ENCODE measurements at places on chromosomes 3 and 15.

GRCh38 chr3:56260262-56260661, 208.0 kb downstream of the ERC2 start:
- no peak for DNase-seq

DNA sequence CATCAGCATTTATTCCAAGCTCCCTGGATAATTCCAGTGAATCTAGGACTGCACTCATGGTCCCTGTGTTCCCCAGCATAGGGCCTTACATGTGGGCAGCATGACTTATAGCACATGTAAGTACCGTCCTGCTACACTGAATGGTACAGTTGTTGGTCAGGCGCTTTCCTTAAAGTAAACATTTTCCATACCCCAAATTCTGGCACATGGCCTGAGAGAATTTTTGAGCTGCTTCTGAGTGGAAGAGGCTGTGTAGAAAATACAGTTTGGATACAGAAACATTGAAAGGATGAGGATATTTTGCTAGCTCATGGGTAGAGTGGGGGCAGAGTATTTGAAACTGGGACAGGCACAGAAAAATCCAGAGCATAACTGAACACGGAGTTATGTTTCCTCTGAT, 27.6 kb downstream of the CORO2B start:
- DNase-seq, result no peak

DNA sequence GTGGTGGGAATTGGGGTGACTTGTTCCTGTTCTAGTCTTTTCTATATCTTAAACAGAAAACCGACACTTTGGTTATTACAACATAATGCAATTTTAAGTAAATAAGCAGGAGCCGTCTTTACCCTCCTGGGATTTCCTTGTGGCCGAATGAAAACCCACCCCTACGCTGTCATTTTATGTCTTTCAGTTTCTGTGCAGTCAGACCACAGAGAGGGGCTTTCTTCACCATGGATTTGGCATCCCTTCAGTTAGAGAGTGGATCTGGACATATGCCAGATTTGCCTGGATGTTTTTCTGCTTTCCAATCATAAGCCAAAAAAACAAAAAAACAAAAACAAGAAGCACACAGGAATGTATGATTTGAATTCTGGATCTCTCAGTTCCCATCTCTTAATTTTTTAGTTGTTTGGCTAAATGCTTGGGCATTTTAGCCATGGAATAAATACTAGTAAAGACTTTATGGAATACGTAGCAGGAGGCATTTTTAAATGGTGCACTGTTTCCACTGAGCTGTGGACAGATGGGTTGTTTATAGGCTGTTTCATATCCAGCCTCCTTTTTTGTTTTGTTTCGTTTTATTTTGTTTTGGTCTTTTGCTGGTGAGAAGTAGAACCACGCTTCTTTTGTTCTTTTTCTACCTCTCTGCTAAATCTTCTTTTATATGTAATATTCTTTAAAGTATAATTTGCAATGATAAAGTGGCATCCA, 272.9 kb downstream of the FEZF2 start:
- DNase-seq, result no peak

DNA sequence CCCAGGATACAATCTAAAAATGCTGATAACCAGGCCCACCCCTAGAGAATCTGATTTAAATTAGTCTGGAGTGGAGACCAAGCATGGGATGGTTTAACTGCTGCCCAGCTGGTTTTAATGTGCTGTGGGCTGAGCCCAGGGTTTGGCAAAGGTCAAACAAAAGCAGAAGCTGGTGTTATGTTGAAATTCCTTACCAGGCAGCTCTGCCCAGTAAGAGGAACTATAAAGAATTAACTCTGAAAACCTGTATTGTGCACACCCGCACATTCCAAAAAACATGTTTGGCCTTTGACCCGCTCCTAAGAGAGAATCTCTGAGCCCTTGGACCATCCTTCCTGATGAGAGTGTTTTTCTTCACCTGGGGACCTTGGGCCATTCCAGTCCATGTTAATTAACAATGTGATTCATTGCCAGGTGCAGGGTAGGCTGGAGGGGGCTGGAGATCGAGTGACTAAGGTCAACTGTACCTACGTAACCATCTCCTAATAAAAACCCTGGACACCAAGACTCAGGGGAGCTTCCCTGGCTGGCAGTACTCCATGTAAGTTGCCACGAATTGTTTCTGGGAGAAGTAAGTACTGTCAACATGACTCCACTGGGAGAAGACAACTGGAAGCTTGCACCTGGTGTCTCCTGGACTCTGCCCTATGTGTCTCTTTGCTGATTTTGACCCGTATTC, 10.9 kb downstream of the CCDC13 start:
- DNase-seq, result no peak

GRCh38 chr3:131109156-131109555, 82.5 kb downstream of the NEK11 start:
- DNase-seq, result no peak

DNA sequence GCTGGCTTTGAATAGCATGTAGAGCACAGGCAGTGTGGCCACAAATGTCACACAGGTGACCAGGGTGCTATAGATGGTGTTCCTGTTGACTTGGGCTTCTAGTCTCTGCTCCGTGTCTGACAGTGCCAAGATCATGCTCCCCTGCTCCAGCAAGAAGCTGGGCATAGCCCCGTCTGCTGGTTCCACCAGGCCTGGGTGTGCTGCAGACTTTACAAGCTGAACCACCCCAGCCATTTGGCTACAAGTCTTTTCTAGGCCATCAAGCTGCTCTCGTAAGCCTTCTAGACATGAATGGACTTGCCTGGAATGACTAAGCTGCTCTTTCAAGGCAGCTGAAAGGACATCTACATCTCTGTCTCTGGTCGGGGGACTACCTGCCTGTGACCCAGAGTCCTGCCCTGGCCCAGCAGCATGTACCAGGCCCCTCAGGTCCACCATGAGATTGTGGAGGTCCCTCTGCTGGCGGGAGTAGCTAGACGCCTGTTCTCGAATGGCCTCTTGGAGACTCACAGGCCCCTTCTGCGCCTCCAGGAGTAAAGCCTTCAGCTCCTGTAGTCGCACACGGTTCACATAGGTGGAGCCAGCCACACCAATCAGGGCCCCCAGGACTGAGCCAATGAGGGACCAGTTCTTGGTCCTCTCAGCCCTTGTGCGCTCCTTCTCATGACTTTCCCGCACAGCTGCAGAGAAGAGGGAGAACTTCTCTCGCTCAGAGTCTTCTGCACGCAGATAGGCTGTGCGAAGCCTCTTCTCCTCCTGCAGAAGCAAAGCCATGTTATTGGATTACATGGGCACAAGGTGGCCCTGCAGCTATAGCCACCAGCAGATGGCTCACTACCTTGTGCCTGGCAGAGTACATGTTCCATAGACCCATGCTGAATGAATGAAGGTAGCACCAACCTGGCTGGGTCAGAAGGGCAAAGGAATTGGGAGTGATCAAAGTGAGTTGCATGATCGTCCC, 2.8 kb upstream of the PLXNB1 start:
- DNase-seq, result no peak

GRCh38 chr3:188000361-188000861, 153.5 kb upstream of the LPP start:
- DNase-seq, result no peak

- no peak for DNase-seq
Observed at GRCh38 chr3:100864471-100865250, 128.6 kb downstream of the ABI3BP start.

- DNase-seq, result no peak
Observed at GRCh38 chr3:12777171-12777570, 18.1 kb upstream of the TMEM40 start.

- DNase-seq, result no peak
Observed at GRCh38 chr15:31412824-31413223, 86.2 kb downstream of the KLF13 start.

DNA sequence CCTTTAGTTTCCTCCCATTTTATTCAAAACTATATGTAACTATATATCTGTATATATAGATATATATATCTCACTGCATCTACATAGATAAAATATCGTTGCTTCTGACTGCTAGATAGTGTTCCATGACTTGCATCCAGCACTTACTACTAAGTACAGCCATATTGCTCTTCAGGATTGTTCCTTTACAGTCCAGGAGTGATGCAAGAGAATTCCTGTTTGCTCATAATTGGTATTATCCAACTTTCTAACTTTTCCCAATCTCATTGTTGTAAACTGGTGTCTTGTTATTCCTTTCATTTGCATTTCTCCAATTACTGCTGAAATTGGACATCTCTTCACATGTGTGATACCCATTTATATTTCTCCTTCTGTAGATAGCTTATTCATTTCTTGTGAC, 99.8 kb upstream of the STRIT1 start:
- DNase-seq, result no peak

DNA sequence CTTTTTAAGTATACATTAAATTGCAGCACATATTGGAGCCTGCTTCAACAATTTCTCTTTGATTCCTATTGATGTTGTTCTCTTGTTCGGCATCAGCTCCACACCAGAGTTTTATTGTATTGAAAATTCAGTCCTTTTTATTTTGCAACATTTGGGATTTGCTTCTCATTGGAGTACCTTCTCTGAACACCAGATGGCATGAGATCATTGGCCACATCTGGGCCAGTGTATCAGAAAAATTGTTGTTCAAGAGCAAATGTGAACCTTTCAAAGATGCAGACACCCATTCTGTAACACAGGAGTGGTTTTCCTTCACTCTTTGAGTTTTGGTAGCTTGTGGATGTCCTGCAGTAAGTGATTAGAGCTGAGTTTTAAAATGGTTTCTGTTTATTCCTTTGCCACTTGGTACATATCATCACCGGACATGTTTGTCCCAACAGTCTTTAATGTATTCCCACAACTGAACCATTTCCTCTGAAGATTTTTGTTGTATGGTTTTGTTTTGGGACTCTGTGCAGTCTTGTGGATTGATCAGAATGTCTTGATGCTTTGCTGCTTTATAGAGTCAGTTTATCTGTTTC, 96.1 kb downstream of the MCTP2 start:
- DNase-seq, result no peak

- no peak for DNase-seq
Observed at GRCh38 chr3:196323016-196323415, 5.0 kb upstream of the DYNLT2B start.

DNA sequence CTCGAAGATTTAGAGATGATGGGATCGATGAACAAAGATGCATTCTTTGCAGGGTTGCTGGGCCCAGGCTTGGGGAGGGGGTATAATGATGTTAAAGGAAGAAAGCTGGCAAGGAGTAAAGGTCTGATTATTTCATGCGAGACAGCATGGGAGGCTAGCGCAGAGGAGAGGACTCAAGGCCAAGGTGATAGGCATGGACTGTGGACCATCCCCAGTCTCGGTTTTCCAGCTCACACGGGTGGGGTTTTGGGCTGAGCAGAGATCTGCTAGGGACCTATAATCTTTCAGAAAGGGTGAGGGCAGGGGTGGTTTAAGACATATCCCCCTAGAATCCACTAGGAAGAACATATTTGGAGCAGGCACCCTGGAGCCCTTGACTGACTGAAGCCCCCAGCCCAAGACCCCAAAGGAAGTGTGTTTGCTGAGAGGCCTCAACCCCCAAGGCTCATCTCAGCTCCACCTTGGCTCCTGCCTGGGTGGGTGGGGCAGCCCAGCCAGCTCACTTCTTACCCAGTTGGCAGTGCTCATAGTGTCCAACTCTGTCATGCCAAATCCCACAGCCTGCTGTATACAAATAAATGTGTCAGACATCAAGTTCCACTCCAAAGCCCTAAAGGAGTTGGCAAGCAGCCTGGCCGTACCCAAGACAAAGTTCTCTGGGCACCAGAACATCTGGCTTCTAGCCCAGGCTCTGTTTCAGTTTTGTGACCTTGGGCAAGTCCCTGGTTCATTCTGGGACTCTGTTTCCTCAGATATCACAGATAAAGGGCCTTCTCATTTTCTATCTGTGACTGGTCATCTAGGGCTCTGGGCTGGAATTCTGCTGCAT, 17.9 kb downstream of the ACSBG1 start:
- DNase-seq, result no peak

- no peak for DNase-seq
Observed at GRCh38 chr3:150887031-150887430, 18.2 kb downstream of the MINDY4B start.

DNA sequence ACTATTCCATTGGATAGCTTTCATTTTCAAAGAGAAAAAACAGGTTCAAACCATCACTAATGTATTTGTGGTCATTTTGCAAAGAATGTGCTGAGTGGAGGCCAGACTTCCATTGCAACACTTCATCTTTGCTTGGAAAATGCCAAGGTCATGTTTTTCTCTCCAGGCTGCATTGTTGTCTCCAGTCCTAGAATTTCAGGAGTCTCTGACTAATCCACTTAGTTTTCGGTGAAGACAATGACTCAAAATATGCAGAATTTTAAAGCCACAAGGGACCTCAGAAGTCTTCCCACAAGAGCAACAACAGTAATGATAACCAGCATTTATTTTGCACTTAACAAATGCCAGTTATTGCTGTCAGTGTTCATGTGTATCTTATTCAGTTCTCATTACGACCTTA, 277.0 kb downstream of the RYR3 start:
- DNase-seq, result no peak

- DNase-seq, result no peak
Observed at GRCh38 chr15:67165254-67166253, 88.9 kb downstream of the AAGAB start.

GRCh38 chr3:125511420-125512118, 8.4 kb downstream of the SNX4 start:
- no peak for DNase-seq

DNA sequence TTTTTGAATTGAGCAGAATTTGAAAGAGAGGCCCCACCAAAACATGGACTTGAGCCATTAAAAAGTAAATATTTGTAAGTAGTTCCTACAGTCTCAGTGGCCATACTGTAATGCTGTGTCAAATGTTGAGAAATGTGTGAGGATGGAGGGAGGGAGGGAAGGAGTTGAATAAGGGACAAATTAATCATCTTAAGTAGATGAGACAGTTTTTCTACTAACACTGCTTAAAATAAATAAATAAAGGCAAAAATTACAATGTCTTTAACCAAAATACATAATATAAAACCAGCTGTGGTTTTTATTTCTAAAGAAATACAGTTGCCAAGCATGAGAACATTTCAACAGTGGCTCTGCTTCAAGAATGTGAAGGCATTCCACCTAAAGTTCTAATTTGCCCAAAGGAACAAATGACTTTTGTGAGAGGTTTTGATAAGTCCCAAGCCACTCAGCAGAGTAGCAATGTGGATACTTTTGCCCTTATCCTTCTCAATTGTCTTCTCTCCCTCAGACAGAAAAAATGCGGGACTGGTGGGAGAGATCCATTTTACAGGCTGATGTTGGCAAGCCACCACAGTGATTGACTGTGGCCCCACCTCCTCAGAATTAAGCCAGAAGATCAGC, 427.0 kb upstream of the RARB start:
- no peak for DNase-seq

DNA sequence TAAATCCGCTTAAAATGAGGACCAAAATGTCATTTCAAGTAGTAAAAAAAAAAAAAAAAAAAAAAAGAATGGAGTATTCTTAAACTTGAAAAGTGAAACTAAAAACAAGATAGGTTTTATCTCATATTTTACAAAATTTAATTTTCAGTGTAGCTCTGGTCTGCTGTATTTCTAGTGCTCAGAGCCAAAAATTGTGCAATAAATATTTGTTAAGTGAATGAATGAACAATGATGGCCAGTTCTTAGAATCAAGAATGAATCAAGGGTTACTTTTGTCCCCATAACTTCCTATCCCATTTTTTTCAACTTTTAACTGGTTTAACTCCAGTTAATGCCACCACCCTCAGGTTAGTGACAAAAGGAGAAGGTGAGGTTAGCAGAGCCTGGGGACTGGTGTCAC, 214.4 kb downstream of the ABHD5 start:
- no peak for DNase-seq

GRCh38 chr3:169790687-169791429, 17.7 kb downstream of the MYNN start:
- no peak for DNase-seq
